ENCODE measurements at places on chromosomes 12 and 14. TPM values are rescaled to one million over a fixed set of nuclear protein-coding genes. Genes with fewer than 3 reads are reported as not detected.
A peak's percentile ranks its signal among the peaks of the same experiment; 100 is the strongest.

DNA sequence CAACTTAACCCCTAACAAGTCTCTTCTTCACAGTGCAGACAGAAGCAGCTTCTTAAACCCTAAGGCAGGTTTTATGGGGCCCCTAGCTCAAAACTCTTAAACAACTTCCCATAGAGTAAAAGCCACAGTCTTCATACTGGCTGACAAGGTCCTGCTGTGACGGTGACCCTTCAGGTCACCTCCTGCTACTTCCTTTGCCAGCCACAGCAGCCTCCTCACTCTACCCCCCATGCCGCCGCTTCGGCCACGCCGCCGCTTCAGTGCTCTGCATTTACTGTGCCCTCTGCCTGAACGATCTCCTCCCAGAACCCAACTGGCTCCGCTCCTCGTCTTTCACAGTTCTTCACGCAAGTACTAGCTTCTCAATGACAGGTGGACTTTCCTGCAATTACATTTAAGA is 45.5 kb downstream of the ACADS start:
- peaks cover 3% of the 10 kb centered on the region for H3K36me3 ChIP-seq
- H3K27me3 ChIP-seq = no peaks in the 10 kb centered on the region
- H3K4me3 ChIP-seq = no peak overlapping the region
- peak overlapping the region; percentile 37 for H3K27ac ChIP-seq
- H3K4me1 ChIP-seq = peaks cover 12% of the 10 kb centered on the region

- DNase-seq = no peak
- H3K4me1 ChIP-seq = no peaks in the 10 kb centered on the region
- H3K27me3 ChIP-seq = no peaks in the 10 kb centered on the region
- no peak overlapping the region for H3K4me3 ChIP-seq
- peaks cover 12% of the 10 kb centered on the region for H3K36me3 ChIP-seq
Measured at GRCh38 chr12:106994579-106995220, 7.8 kb upstream of the MTERF2 start.

DNA sequence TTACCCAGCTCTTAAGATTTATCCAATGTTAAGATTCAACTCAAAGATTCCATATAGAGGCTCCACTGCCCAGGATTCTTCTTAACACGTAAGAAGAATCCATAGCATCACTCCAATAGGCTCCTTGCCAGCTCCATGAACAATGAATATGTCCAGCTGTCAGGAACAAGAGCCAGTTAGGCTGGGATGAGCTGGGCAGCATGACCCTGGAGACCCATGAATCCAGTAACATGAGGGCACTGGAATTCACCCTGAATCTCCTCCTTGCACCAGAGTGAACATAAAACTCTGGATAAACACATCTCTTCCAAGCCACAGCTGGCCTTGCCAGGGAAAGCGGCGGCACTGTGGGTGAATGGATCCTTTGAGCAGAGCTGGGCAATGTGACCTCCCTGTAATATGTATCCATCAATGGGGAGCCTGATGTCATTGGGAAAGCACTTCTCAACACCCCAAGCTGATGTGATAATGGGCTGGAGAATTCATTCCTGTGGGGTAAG is 24.4 kb upstream of the TC2N start:
- no peaks in the 10 kb centered on the region for H3K27me3 ChIP-seq
- H3K4me3 ChIP-seq = no peak overlapping the region
- H3K4me1 ChIP-seq = peaks cover 38% of the 10 kb centered on the region
- DNase-seq = no peak
- H3K27ac ChIP-seq = no peak overlapping the region

Gene TAS2R19
- total RNA-seq = 2.0 TPM

Gene HOXC6
- not detected for total RNA-seq

Gene SLC11A2
- 38.2 TPM for total RNA-seq

Gene AMN
- total RNA-seq = 0.53 TPM

- H3K4me3 ChIP-seq = no peak overlapping the region
- peaks cover 11% of the 10 kb centered on the region for H3K27me3 ChIP-seq
- H3K27ac ChIP-seq = no peak overlapping the region
- H3K4me1 ChIP-seq = peaks cover 20% of the 10 kb centered on the region
- no peak for DNase-seq
- H3K36me3 ChIP-seq = no peaks in the 10 kb centered on the region
Measured at GRCh38 chr12:51437431-51437830, 12.8 kb downstream of the SLC4A8 start.

DNA sequence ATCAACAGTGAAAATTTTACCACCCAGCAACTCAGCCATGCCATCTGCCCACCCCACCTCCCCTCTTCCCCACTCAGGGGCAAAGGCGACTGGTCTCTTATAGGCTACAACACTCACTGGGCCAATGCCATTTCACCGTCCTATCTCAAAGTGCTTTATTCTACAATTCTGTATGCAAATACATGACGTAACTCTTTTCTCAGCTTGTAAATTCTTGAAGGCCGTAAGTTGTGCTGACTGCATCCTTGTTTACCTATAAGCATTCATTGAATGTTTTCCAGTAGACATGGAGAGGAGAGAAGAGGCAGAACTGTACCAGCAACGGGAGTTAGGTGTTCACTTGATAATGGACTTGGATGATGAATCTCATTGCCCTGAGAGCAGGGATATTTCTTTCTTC is 15.6 kb downstream of the BCL2L14 start:
- H3K36me3 ChIP-seq = peaks cover 14% of the 10 kb centered on the region
- peaks cover 7% of the 10 kb centered on the region for H3K27me3 ChIP-seq
- no peak for DNase-seq
- H3K4me3 ChIP-seq = no peak overlapping the region
- H3K27ac ChIP-seq = no peak overlapping the region
- peaks cover 1% of the 10 kb centered on the region for H3K4me1 ChIP-seq

DNA sequence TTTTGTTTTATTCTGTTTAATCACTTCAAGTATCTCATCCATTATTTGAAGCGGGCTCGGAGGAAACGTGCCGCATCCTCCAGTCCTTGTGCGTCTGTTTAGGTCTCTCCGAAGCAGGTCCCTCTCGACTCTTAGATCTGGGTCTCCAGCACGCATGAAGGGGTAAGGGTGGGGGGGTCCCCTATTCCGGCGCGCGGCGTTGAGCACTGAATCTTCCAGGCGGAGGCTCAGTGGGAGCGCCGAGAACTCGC is 311 bp upstream of the LGR5 start:
- DNase-seq = no peak
- no peak overlapping the region for H3K27ac ChIP-seq

Gene OLR1
- total RNA-seq = not detected

DNA sequence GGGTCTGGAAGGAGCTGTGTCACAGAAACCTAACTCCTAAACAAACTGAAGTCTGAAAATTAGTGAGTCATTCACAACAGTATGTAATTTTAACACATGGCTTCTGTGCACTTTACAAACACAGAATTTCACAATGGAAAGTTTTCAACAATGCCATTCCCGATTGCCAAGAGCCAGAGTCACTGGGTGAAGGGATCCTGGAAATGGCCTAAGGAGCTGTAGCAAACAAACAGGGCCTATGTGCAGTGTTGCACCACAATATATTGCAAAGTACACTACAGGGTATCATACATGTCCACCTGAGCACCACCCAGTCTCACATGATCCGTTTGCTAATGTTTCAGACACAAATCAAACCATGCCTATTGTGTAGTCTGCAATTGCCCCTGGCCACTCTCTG is 184.7 kb upstream of the OTX2 start:
- peaks cover 2% of the 10 kb centered on the region for H3K27me3 ChIP-seq
- DNase-seq = no peak
- no peaks in the 10 kb centered on the region for H3K36me3 ChIP-seq
- H3K4me3 ChIP-seq = no peak overlapping the region

DNA sequence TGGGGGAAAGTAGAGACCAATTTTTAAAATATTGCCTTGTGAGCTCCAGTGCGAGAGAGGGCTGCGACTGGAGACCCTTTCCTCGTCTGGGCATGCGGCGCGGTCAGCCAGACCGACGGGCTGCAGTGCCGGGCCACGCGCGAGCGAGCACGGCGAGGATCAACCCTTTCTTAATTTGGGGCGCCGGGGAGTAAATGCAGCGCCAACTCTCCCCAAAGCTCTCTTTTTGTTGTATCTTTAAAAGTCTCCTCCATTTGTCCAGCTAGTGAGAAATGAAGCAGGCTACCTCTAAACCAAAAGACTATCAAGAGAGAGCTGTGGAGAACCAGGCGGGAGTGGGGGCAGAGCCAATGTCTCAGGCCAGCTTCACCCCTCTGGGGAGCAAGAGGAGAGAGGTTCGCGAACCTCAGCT is 1.4 kb downstream of the SIX1 start:
- peak overlapping the region; percentile 59 for H3K4me3 ChIP-seq
- H3K27ac ChIP-seq = peak overlapping the region; percentile 40
- H3K27me3 ChIP-seq = peaks cover 94% of the 10 kb centered on the region
- DNase-seq = no peak

DNA sequence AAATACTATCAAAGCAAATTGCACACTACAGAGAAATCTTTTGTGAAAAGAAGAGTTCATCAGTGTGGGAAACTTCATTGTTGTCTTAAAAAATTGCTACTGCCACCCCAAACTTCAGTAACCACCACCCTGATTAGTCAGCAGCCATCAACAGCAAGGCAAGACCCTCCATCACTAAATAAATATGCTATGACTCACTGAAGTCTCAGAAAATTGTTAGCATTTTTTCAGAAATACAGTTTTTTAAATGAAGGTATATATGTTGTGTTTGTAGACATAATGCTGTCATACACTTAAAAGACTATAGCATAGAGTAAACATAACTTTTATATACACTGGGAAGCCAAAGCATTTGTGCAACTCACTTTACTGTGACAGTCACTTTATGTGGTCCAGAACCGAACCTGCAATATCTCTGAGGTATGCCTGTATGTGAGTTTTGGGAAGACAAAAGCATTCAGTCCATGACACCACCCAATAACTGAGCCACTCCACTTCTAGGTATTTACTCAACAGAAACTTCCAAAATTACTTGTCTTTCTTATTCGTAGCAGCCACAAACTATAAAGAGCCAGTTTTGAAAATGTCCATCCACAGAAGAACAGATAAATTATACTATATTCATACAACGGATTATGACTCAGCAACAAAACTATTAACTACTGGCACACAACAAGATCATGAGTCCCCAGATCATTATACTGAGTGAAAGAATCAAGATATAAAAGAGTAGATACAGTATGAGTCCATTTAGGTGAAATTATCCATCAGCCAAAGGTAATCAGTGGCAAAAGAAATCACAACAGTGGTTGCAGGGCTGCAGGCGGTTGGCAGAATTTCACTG is 649.6 kb downstream of the BCL11B start:
- peak overlapping the region; percentile 12 for H3K27ac ChIP-seq
- H3K4me1 ChIP-seq = peaks cover 13% of the 10 kb centered on the region
- DNase-seq = no peak
- H3K27me3 ChIP-seq = no peaks in the 10 kb centered on the region
- H3K36me3 ChIP-seq = peaks cover 2% of the 10 kb centered on the region

DNA sequence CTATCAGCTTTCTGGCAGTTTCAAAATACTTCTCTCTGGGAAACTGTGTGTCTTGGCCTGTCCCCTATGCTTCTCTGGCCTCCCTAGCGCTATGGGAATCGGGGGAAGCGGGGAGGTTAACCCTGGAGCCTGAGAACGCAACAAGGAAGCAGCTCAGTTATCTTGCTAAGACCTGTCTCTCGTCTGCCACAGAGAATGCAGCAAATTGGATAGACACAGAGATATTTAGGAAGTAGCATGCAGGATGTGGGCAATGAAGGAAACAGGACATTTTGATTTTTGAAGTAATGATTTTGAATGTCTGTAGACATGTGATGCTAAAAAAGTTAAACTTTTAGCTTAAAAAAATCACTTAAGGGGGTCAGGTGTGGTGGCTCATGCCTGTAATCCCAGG is 6.6 kb upstream of the CALCOCO1 start:
- H3K27me3 ChIP-seq = peaks cover 37% of the 10 kb centered on the region
- no peak overlapping the region for H3K4me3 ChIP-seq
- H3K36me3 ChIP-seq = no peaks in the 10 kb centered on the region
